Hematopoietic multipotent progenitor cell treated with erythropoietin and hydrocortisone succinate and interleukin-3 and kit ligand, for 6 days (in vitro differentiated cells): ENCODE measurements at places on chromosomes 6 and 20.

GRCh38 chr6:33427585-33428223, 7.8 kb downstream of the SYNGAP1 start:
- peak; percentile 58 for DNase-seq

- DNase-seq, result no peak
Measured at GRCh38 chr6:105771313-105771970, 314.7 kb upstream of the PRDM1 start.

DNA sequence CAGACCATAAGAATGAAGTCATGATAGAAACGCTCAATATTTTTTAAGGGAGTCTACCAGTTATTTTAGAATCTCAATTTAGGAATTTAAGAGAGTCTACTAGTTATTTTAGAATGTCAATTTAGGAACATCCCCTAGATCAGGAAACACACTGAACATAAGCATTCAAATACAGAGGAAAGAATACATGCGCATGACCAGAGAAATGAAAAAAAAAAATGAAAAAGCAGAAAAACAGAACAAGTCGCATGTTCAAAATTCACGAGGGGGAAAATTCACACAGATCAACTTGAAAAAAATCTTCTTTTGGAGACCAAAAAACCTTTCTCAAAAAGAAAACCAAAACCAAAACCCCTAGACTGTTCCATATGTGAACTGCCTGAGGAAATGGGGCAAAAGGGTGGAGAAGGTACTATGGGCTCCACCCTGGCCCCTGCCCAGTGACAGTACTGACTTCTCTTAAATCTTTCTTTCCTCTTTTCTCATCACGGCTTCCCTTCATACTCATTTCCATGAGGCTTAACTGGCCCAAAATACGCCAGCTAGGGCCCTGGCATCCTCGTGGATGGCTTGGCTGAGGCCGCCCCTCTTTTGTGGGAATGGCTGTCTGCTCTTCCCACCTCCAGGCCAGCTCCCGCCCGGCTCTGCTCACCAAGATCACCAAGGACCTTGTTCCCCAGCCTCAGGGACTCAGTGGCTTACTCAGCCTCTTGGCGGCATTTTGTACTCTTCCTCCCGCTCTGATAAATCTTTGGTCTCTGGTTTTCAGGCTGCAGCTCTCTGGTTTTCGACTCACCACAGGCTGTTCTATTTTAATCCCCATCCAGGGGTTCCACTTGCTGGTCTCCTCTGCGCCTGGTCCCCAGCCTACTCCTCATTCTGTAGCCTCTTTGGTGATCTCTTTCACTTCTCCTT, 11.2 kb downstream of the ZBTB2 start:
- DNase-seq, result peak; percentile 50

- DNase-seq, result peak; percentile 76
Measured at GRCh38 chr6:157323966-157324300, 614 bp upstream of the TMEM242 start.

- DNase-seq, result no peak
Measured at GRCh38 chr6:75109022-75109421, 96.8 kb downstream of the COL12A1 start.

DNA sequence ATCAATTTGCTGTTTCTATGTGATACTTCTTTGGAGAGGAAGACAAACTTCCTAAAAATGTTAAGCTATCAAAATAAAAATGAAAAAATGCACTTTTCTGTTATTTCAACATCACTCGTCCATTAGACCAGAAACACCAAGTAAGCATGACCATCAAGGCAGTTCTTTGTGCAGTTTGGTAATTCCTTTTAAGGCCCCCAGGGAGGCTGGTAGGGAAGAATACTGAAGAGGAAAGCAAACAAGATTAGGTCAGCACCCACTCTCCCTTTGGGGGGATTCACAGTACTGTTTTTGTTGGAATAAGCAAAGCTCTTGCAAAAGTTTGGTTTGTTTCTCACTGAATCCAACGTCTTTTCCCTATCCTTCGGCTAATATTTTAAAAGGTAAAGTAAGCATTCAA, 206.8 kb upstream of the SLC35B3 start:
- no peak for DNase-seq

- DNase-seq, result no peak
Measured at GRCh38 chr6:106421496-106421895, 61.0 kb downstream of the CRYBG1 start.
